ENCODE measurements at places on chromosomes 5 and 9. TPM values are rescaled to one million over a fixed set of nuclear protein-coding genes. Genes with fewer than 3 reads are reported as not detected.

ORM2 gene
- not detected for total RNA-seq

TMEM8B gene
- 1.9 TPM for total RNA-seq

APBA1 gene
- 11.2 TPM for total RNA-seq

RALGPS1 gene
- 1.6 TPM for total RNA-seq

BRIX1 gene
- total RNA-seq = 88.9 TPM

SLC12A7 gene
- 9.5 TPM for total RNA-seq

IL9 gene
- total RNA-seq = not detected

GZMA gene
- total RNA-seq = not detected

GRAMD2B gene
- 61.8 TPM for total RNA-seq

All from fibroblast of villous mesenchyme (primary cell).